ENCODE measurements at places on chromosomes 1 and 21.

GRCh38 chr1:37133276-37134145 lies 99.2 kb upstream of the GRIK3 start:
- DNase-seq, result no peak

GRCh38 chr1:155043301-155043702 lies 7.8 kb upstream of the ADAM15 start:
- no peak for DNase-seq

- no peak for DNase-seq
Observed at GRCh38 chr1:37764414-37764825, 500 bp downstream of the EPHA10 start.

GRCh38 chr1:76640092-76640491 lies 227.2 kb upstream of the ST6GALNAC5 start:
- no peak for DNase-seq

- DNase-seq, result no peak
Observed at GRCh38 chr21:27110956-27111355, 144.1 kb upstream of the ADAMTS5 start.

DNA sequence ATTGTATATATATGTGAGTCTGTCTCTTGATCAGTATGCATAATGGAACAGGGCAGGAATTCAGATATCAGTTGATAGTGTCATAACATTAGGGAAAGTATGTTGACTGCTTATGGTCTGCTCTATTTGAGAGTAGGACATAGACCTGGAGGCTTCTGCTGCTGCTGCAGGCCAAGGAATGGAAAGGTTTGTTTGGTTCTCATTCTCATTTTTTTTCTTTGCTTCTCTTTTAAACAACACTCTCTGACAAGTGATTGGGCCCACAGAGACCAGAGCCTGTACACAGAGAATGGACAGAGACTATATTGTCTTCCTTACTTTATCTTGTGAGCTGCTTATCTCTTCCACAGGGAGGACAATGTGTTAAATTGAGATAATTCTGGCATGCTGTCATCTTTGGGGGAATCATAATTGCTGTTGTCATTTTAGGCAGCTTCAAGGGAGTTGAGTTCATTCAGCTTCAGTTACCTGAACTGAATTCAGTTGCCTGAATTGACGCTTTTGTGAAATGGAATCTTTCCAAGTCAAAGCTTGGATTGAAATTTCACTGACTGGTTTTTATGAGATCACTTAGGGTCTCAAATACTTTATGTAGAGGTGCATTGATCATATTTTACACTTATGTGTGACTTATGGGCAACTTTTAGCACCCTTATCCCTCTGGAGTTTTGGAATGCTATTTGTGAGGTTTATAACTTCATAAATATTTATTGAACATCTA lies 16.9 kb downstream of the CAP1 start:
- no peak for DNase-seq

- DNase-seq, result no peak
Observed at GRCh38 chr21:16046656-16047330, 317.0 kb downstream of the USP25 start.

DNA sequence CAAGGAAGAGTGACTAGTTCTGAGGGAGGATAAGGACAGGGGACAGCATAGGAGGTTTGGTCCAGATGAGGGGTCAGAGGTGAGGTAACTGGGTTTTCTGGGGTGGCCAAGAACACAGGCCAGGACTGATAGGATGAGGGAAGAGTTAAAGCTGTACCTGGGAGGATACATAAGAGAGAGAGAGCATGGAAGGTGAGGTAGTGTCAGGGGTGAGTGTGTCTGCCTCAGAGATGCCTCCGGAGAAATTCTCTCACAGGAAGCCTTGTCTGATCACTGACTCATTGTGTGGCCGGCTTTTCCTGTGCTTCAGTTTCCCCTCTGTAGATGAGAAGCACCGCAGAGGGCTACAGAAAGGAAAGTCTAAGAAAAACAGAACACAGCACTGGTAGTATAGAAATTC lies 40.2 kb downstream of the FASLG start:
- no peak for DNase-seq

GRCh38 chr21:33396951-33397350 lies 6.3 kb upstream of the IFNGR2 start:
- no peak for DNase-seq

DNA sequence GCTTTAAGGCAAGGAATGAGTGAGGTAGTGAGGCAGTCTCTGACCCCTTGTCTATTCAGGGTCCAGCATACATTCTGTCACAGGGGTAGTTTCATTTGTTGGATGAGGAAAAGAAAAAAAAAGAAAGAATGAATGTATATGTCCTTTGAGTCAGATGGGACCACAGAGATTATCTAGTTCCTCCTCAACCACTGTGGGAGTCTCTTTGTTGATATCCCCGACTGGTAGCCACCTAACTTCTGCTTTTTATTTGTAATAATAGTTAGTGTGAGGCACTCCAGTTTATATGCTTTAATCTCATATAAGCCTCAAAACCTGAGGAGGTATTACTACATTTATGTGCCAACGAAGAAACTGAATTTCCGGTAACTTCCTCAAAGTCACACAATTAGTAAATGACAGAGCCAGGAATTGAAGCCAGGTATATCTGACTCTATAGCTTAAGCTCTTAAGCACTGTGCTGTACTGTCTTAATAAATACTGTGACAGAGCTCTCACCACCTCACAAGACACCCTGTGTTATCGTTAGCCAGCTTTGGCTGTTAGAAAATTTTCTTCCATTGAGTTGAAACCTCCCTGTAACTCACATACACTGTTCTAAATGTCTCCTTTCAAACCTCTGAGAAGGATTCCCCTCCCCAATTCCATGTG lies 82.2 kb downstream of the MDM4 start:
- no peak for DNase-seq

DNA sequence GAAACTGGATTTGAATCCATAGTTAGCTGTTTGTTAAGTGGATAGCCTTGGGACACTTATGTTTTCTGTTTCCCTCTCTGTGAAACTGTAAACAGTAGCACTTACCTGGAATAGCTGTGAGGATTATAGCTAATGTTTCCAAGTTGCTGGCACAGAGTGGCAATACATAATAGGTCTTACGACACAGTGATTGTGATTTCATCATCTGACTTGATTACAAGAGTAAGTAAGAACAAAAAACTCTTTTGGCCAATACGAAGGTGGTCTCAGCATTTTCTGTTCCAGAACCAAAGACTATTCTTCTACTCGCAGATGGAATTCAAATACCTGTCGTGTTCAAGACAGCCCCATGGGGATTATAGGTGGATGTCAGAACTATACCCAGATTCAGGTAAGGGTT lies 2.1 kb downstream of the C8B start:
- no peak for DNase-seq

DNA sequence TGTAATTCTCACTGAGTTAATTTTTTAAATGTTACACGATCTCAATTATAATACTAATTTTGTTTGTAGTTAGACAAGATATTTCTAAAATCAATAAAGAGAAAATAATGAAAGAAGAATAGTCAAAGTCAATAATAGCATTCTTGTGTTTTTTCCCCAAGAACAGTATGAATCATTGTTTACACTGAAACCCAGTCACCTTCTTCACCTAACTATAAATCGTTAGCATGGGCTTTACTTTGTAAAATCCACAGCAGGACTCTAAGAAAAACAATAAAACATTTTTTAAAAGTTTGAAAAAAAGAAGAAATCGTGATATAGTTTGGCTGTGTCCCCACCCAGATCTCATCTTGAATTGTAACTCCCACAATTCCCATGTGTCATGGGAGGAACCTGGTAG lies 234.6 kb upstream of the LYPLAL1 start:
- DNase-seq, result no peak

- DNase-seq, result no peak
Observed at GRCh38 chr1:29415156-29415830, 179.0 kb downstream of the PTPRU start.

- no peak for DNase-seq
Observed at GRCh38 chr21:29224006-29224405, 74.7 kb upstream of the BACH1 start.

Measured in T1000 (cell line).